ENCODE measurements at places on chromosomes 1 and 21. TPM values are rescaled to one million over a fixed set of nuclear protein-coding genes. Genes with fewer than 3 reads are reported as not detected.

GRCh38 chr1:182677397-182678098 is 6.8 kb downstream of the RGS8 start:
- H3K4me3 ChIP-seq = no peak overlapping the region
- no peak overlapping the region for H3K27ac ChIP-seq
- no peaks in the 10 kb centered on the region for H3K4me1 ChIP-seq
- H3K27me3 ChIP-seq = peaks cover 3% of the 10 kb centered on the region
- H3K36me3 ChIP-seq = no peaks in the 10 kb centered on the region
- no peak for DNase-seq

GRCh38 chr1:182650678-182651338 is 33.6 kb downstream of the RGS8 start:
- H3K27me3 ChIP-seq = no peaks in the 10 kb centered on the region
- no peaks in the 10 kb centered on the region for H3K4me1 ChIP-seq
- no peak for DNase-seq
- H3K27ac ChIP-seq = no peak overlapping the region
- no peak overlapping the region for H3K4me3 ChIP-seq

DNA sequence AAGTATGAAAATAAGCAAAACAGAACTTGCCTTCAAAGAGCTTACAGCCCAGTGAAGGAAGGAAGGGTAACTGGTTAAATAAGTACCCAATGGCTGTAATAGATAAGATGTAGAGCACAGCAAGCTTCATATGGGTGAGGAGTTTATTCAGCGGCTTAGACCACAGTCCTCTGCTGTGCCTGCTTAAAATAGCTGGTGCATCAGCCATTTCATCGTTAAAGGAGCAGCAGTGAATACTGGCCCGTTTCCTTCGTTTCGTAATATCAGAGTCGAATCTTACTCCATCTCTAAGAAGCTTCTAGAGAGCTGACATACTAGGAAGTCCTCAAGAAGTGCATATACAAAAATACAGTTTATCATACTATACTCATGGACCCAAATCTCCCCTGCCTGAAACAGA is 286.5 kb downstream of the NFIA start:
- H3K4me1 ChIP-seq = no peaks in the 10 kb centered on the region
- H3K27me3 ChIP-seq = no peaks in the 10 kb centered on the region
- no peak for DNase-seq

DNA sequence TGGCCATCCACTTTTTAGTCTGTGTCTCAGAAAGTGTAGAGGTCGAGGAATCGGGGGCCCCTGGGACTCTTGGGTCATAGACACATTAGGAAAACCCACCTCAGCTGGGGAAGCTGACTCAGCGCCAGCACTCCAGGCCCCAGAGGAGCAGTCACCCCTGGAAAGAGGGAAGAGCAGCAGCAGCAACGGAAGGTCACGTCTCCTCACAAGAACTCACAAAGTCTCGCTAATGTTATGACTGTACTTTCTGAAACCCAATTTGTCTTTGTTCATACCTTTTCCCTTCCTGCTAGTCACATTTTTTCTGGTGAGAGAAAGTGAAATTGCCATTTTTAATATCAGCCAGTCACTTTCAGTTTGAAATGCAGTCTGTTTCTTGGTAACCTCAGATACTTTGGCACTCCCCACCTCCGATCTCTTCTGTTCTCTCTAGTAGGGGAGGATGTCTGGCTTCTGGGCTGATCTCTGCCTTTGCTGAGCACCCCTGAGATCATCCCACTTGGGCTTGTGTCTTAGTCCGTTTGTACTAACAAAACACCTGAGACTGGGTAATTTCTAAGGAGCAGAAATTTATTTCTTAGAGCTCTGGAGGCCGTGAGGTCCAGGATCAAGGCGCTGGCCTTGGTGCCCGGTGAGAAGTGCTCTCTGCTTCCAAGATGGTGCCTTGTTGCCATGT is 6.0 kb upstream of the NLRP3 start:
- H3K27ac ChIP-seq = no peak overlapping the region
- H3K36me3 ChIP-seq = no peaks in the 10 kb centered on the region
- no peaks in the 10 kb centered on the region for H3K27me3 ChIP-seq
- no peaks in the 10 kb centered on the region for H3K4me1 ChIP-seq
- H3K4me3 ChIP-seq = no peak overlapping the region

- H3K4me1 ChIP-seq = peaks cover 9% of the 10 kb centered on the region
- DNase-seq = no peak
- H3K36me3 ChIP-seq = no peaks in the 10 kb centered on the region
- H3K27me3 ChIP-seq = no peaks in the 10 kb centered on the region
- no peak overlapping the region for H3K4me3 ChIP-seq
- no peak overlapping the region for H3K27ac ChIP-seq
Measured at GRCh38 chr1:203268901-203269653, 36.2 kb upstream of the BTG2 start.

GRCh38 chr1:40980453-40981121 is 1.1 kb downstream of the CTPS1 start:
- DNase-seq = peak; percentile 58
- H3K4me1 ChIP-seq = peaks cover 29% of the 10 kb centered on the region
- no peaks in the 10 kb centered on the region for H3K27me3 ChIP-seq
- H3K4me3 ChIP-seq = peak overlapping the region; percentile 68
- peak overlapping the region; percentile 97 for H3K27ac ChIP-seq

GRCh38 chr1:223718850-223719249 is 6.5 kb downstream of the CAPN2 start:
- H3K27me3 ChIP-seq = no peaks in the 10 kb centered on the region
- H3K4me1 ChIP-seq = peaks cover 100% of the 10 kb centered on the region
- DNase-seq = no peak
- peak overlapping the region; percentile 98 for H3K27ac ChIP-seq
- H3K4me3 ChIP-seq = no peak overlapping the region
- peaks cover 60% of the 10 kb centered on the region for H3K36me3 ChIP-seq

- no peaks in the 10 kb centered on the region for H3K36me3 ChIP-seq
- no peaks in the 10 kb centered on the region for H3K27me3 ChIP-seq
- peaks cover 46% of the 10 kb centered on the region for H3K4me1 ChIP-seq
Measured at GRCh38 chr21:29305561-29305960, 6.8 kb downstream of the BACH1 start.

DNA sequence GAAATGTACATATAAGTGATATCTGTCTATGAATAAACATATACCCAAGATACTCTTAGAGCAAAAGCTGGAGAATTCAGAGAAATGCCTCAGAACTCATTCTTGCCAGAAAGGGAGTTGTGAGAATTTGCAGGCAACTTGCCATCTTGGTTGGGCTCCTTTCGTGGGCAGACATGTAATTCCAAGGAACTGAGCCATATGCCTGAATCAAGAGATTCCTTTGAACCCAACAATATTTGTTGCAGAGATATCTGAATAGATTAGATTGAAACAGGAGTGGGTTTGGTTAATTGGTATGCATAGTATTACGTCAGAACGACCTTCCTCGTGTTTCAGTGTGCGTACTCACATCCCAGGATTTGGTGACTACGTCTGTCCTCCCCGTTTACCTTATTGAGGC is 67.0 kb downstream of the TGFB2 start:
- no peaks in the 10 kb centered on the region for H3K27me3 ChIP-seq
- no peak overlapping the region for H3K27ac ChIP-seq
- no peak for DNase-seq
- H3K4me1 ChIP-seq = peaks cover 4% of the 10 kb centered on the region

GRCh38 chr1:4176841-4177240 is 276.8 kb upstream of the C1orf174 start:
- no peaks in the 10 kb centered on the region for H3K36me3 ChIP-seq
- no peak overlapping the region for H3K27ac ChIP-seq
- no peak for DNase-seq

GRCh38 chr1:208192995-208193394 is 51.2 kb downstream of the PLXNA2 start:
- no peak overlapping the region for H3K4me3 ChIP-seq
- H3K27ac ChIP-seq = no peak overlapping the region
- H3K27me3 ChIP-seq = no peaks in the 10 kb centered on the region
- no peak for DNase-seq

- no peak for DNase-seq
- H3K36me3 ChIP-seq = peaks cover 33% of the 10 kb centered on the region
- no peak overlapping the region for H3K4me3 ChIP-seq
- H3K27me3 ChIP-seq = no peaks in the 10 kb centered on the region
- H3K27ac ChIP-seq = no peak overlapping the region
Measured at GRCh38 chr1:16251381-16251780, 14.4 kb upstream of the CPLANE2 start.

GRCh38 chr1:7224081-7224534 is 438.9 kb downstream of the CAMTA1 start:
- no peak for DNase-seq
- H3K36me3 ChIP-seq = no peaks in the 10 kb centered on the region
- H3K27me3 ChIP-seq = no peaks in the 10 kb centered on the region
- no peaks in the 10 kb centered on the region for H3K4me1 ChIP-seq
- no peak overlapping the region for H3K4me3 ChIP-seq

- peak overlapping the region; percentile 35 for H3K27ac ChIP-seq
- H3K4me1 ChIP-seq = peaks cover 17% of the 10 kb centered on the region
- H3K27me3 ChIP-seq = no peaks in the 10 kb centered on the region
- H3K36me3 ChIP-seq = no peaks in the 10 kb centered on the region
- no peak overlapping the region for H3K4me3 ChIP-seq
Measured at GRCh38 chr1:66353257-66353656, 180.7 kb upstream of the SGIP1 start.

GRCh38 chr1:229030630-229031029 is 240.3 kb upstream of the RAB4A start:
- H3K36me3 ChIP-seq = no peaks in the 10 kb centered on the region
- no peak overlapping the region for H3K4me3 ChIP-seq
- H3K27ac ChIP-seq = peak overlapping the region; percentile 17

GRCh38 chr1:175252561-175252960 is 60.0 kb upstream of the KIAA0040 start:
- H3K4me3 ChIP-seq = no peak overlapping the region
- no peak overlapping the region for H3K27ac ChIP-seq
- no peaks in the 10 kb centered on the region for H3K36me3 ChIP-seq
- no peaks in the 10 kb centered on the region for H3K4me1 ChIP-seq

- no peaks in the 10 kb centered on the region for H3K36me3 ChIP-seq
- no peak overlapping the region for H3K4me3 ChIP-seq
- H3K27ac ChIP-seq = peak overlapping the region; percentile 42
- no peak for DNase-seq
- peaks cover 37% of the 10 kb centered on the region for H3K4me1 ChIP-seq
- no peaks in the 10 kb centered on the region for H3K27me3 ChIP-seq
Measured at GRCh38 chr1:169511316-169512005, 25.7 kb upstream of the SLC19A2 start.

GRCh38 chr1:155970531-155971167 is 7.7 kb downstream of the ARHGEF2 start:
- peaks cover 38% of the 10 kb centered on the region for H3K36me3 ChIP-seq
- H3K27ac ChIP-seq = peak overlapping the region; percentile 5
- DNase-seq = peak; percentile 56
- H3K4me1 ChIP-seq = peaks cover 92% of the 10 kb centered on the region
- H3K4me3 ChIP-seq = no peak overlapping the region

GRCh38 chr21:29771491-29772066 is 168.2 kb downstream of the GRIK1 start:
- no peak overlapping the region for H3K4me3 ChIP-seq
- no peaks in the 10 kb centered on the region for H3K27me3 ChIP-seq
- H3K27ac ChIP-seq = no peak overlapping the region
- no peak for DNase-seq
- H3K4me1 ChIP-seq = no peaks in the 10 kb centered on the region

DNA sequence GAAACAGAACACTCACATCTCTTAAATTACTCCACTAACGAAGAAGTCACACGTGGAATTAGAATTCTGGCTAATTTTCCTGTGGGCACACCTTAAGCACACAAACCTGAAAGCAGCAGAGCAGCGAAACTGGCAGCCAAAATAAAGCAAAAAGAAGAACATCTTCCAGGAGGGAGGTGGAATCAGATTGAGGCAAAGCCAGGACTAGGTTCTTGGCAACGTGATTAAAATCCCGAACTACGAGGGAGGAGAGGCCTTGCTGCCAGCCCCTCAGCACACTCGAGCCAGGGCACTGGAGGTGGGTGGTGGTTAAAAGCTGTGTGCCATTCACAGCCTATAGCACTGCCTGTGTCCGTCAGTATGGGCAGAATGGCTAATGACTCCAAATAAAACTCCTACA is 58.0 kb downstream of the HIVEP3 start:
- no peaks in the 10 kb centered on the region for H3K36me3 ChIP-seq
- no peaks in the 10 kb centered on the region for H3K27me3 ChIP-seq
- H3K4me3 ChIP-seq = no peak overlapping the region
- no peak for DNase-seq
- no peak overlapping the region for H3K27ac ChIP-seq

- peak overlapping the region; percentile 59 for H3K27ac ChIP-seq
- no peaks in the 10 kb centered on the region for H3K36me3 ChIP-seq
- no peak overlapping the region for H3K4me3 ChIP-seq
- no peak for DNase-seq
Measured at GRCh38 chr1:179217943-179218507, 11.5 kb downstream of the ABL2 start.

DNA sequence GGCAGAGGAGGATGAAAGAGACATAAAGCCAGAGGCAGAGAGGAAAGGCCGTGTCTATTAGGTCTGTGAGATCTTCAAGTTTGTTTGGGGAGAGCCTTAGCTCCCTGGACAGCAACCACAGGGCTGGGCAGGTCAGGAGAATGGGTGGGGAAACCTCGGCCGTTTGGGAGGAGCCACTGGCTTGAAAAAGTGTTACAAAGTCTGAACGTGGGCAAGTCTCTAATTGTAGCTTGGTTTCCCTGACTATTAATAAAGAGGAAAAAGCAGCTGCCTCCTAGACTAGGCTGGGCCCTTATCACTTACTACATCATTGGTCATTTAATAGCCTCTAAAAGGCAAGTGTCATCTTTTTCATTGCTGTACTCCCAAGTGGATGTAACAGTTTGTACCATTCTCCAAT is at the start of gene CCDC17:
Gene CCDC17 (minus strand): TSS at position 83 of the 400 bp plus-strand sequence. CDS start 145 bp downstream, outside the sequence.
- peak within 1 kb of the TSS; percentile 17 for H3K4me3 ChIP-seq
- peaks cover 3% of the 10 kb centered on the region for H3K4me1 ChIP-seq
- DNase-seq = no peak
- H3K27ac ChIP-seq = peak within 1 kb of the TSS; percentile 56
- H3K36me3 ChIP-seq = peaks cover 81% of the 10 kb centered on the region
- H3K27me3 ChIP-seq = no peaks in the 10 kb centered on the region

DNA sequence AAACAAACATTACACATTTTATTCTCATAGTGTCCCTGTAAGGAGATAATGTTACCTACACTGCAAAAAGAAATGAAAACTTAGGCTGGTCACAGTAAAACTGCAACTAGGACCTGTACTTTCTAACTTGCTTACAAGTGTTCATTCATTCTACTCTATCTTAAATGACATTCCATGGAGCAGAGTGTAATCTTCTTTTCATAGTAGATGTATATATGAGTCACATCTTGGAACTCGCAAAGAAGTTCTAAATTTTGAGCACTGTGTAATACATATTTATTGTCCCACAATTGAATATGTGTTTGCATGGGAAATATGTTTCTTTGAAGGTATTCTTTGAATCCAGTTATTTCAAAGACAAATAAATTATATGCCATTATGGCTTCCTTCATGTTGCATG is 1258.5 kb upstream of the ADGRL2 start:
- no peak overlapping the region for H3K27ac ChIP-seq
- H3K27me3 ChIP-seq = no peaks in the 10 kb centered on the region
- no peak for DNase-seq
- H3K4me1 ChIP-seq = no peaks in the 10 kb centered on the region
- H3K4me3 ChIP-seq = no peak overlapping the region

Gene TSPEAR
- not detected for polyA plus RNA-seq

Gene LCE6A
- not detected for polyA plus RNA-seq

Gene GLRX2
- 18.0 TPM for polyA plus RNA-seq

Gene SEMA4A
- polyA plus RNA-seq = 4.1 TPM

Gene TBX15
- 0.05 TPM for polyA plus RNA-seq

Gene CHRM3
- 0.92 TPM for polyA plus RNA-seq

Gene OR2T27
- not detected for polyA plus RNA-seq

Gene CBS
- 15.7 TPM for polyA plus RNA-seq

Gene GNG4
- 5.1 TPM for polyA plus RNA-seq

Gene TNFRSF1B
- polyA plus RNA-seq = 7.8 TPM

Gene TRIM63
- polyA plus RNA-seq = 6.0 TPM
